ENCODE measurements at places on chromosomes 2 and 18.

GRCh38 chr2:96092951-96093350, 23.4 kb downstream of the ADRA2B start:
- DNase-seq: no peak

DNA sequence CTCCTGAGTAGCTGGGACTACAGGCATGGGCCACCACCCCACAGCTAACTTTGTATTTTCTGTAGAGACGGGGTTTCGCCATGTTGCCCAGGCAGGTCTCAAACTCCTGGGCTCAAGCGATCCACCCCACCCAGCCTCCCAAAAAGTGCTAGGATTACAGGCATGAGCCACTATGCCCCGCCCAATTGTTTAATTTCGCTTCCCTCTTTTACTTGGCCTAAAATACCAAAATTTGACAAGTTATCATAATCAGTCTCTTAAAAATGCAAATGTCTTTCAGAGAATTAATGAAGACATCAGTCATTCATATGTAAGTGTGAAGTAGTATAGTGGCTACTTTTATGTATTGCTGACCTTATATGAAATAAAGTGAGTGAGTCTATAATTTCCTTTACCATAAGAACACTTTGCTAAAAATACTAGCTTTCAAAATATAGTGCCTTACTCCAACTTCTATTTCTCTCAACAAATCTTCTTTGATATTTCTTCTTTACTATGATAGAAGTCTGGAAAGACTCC, 9.8 kb downstream of the FBXO11 start:
- no peak for DNase-seq

- DNase-seq: no peak
These were observed 263.6 kb upstream of the HNMT start for GRCh38 chr2:137700681-137701080.

GRCh38 chr2:236162031-236162845, 5.9 kb downstream of the GBX2 start:
- no peak for DNase-seq

GRCh38 chr18:25633563-25633962, 281.6 kb upstream of the ZNF521 start:
- no peak for DNase-seq

DNA sequence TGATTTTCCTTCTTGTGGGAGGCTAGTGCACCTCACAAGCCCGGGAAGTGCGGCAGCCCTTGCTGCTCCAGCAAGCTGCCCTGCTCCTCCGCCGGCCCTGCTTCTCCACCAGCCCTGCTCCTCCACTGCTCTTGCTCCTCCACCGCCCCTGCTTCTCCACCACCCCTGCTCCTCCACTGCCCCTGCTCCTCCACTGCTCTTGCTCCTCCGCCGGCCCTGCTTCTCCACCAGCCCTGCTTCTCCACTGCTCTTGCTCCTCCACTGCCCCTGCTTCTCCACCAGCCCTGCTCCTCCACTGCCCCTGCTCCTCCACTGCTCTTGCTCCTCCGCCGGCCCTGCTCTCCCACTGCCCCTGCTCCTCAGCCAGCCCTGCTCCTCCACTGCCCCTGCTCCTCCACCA, 95.6 kb downstream of the NDUFA10 start:
- DNase-seq: no peak

- DNase-seq: no peak
These were observed 20.0 kb downstream of the AQP12B start for GRCh38 chr2:240662681-240663080.
